ENCODE measurements at places on chromosomes 2 and 18.

DNA sequence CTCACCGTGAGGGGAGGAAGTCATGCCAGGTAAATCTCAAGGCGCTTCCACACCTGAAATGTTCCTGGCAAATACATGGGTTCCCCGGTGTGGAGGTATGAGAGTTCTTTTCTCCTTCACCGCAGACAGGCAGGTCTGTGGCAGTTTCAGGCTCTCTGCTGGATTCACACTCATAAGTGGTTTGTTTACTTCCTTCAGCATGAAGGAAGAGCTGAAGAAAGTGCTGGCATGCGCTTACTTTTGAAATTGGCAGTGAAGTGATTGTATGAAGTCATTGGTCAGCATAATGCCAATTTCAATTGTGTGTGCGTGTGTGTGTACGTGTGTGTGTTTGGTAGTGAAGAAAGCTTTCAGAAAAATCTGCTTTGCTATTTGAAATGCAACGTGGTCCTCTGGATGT is 43.4 kb downstream of the RNF144A start:
- DNase-seq: no peak

- no peak for DNase-seq
Measured at GRCh38 chr2:160356485-160356884, 137.1 kb downstream of the RBMS1 start.

DNA sequence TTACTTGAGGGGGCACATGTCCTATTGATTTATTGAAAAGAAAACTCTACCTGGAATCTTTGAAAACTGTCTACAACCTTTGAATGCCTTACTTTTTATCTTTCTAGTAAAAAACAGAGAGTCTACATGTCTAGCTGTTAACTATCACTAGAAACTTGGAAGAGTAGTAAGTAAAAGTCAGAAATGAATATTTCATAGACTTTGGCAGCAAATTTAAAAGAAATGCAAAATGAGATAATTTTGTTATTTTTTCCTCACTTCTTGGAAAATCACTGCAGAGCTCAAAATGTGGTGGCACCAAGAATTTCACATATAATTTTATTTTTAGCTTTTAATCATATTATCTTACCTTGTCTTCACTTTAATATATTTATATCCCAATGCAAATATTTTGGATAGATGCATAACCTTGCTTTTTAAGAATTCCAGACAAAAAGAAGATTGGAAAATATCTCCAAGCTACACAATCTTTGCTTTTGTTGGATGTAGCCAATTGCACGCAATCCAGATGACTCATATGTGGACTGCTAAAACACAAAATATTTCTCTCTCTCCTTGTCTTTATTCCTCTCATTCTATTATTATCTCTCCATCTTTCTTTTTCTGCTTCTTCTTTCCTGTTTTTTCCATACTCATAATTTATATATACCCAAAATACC is 92.2 kb upstream of the DSEL start:
- no peak for DNase-seq

GRCh38 chr2:8277921-8278571 is 403.8 kb upstream of the ID2 start:
- DNase-seq: no peak

DNA sequence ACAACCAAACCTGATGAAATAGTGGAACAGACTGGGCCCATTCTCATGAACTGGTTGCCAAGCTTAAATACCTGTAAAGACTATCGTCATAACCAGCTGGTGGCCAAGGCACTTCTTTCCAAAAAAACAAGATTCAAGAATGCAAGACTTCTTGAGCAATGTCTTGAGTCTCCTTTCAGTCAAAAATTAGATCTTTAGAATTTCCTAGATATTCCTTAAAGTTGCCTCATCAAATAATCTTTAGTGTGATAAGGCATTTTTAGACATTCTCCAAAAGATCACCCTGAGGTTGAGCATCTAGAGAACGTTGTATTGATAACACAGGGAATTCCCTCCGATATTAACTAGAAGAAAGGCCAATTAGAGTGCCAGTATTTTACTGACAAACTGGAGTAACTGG is 236.4 kb upstream of the MEX3C start:
- no peak for DNase-seq

- DNase-seq: no peak
Measured at GRCh38 chr2:27150639-27151230, 1.9 kb downstream of the TCF23 start.
